ENCODE measurements at places on chromosomes 5 and 9.

- no peak for DNase-seq
Measured at GRCh38 chr5:78887384-78888118, 97.6 kb downstream of the ARSB start.

DNA sequence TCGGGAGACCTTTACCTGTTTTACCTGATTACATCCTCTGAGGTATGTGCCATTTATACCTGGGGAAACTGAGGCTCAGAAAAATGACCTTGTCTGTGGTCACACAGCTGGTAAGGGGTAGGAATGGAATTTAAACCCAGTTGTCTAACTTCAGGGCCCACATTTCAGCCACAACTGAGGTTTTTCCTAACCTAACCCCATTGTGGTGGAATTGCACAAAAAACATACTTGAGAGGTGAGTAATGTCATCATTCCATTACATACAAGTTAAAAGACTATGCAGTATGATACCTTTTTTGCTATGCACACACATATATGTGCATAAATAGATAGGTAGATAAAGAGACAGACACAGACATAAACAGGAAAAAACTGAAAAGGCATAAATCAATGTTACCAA lies 14.1 kb downstream of the FGF1 start:
- no peak for DNase-seq

- DNase-seq = no peak
Measured at GRCh38 chr5:101783241-101784013, 512.7 kb downstream of the SLCO4C1 start.

GRCh38 chr5:115816226-115817081 lies at the start of gene CDO1:
CDO1 (minus strand) TSS chr5:115816659; CDS start chr5:115816397, 262 bp downstream.
- peak; percentile 23 for DNase-seq

GRCh38 chr5:43255704-43256103 lies 57.5 kb downstream of the HMGCS1 start:
- no peak for DNase-seq

GRCh38 chr9:121779381-121780117 lies 128.1 kb downstream of the DAB2IP start:
- no peak for DNase-seq

DNA sequence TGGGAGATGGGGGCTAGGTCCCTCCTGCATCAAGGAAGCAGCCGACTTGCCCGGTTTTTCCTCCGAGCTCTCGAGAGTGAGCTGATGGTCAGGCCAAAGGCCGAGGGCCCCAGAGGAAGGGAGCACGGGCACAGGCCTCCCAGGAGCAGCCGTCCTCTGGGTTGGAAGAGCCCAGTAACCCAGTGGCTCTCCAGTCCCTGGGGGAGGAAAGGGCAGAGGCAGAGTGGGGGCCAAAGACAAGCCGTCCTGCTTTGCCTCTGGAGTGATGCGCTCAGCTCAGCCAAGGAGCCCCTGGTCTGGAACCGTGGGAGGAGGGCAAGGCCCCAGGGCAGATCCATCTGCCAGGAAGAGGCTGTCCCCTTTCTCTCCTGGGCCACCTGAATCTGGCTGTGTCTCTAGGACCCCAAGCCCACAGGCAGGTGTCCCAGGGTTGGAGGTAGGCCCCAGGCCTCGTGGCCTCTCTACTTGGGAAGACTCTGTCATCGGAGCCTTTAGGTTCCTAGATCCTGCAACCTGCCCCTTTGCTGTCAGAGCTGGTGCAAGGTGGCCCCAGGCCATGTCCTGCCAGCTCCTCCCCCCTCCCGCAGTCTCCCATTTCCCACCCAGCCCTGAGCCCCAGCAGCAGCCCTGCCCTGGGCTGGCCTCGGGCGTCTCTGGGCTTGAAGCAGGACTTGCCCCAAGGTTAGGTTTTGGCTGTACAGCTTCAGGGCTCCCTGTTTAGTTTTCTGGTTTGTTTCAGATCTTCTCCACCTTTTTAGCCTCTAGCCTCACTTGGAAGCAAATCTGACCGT lies 224.1 kb downstream of the CACNA1B start:
- no peak for DNase-seq

GRCh38 chr5:148733601-148734438 lies 79.5 kb upstream of the HTR4 start:
- no peak for DNase-seq

GRCh38 chr9:96135076-96135752 lies 166.8 kb downstream of the HSD17B3 start:
- DNase-seq = no peak

- DNase-seq = no peak
Measured at GRCh38 chr5:9831823-9832222, 201.7 kb upstream of the TAS2R1 start.

DNA sequence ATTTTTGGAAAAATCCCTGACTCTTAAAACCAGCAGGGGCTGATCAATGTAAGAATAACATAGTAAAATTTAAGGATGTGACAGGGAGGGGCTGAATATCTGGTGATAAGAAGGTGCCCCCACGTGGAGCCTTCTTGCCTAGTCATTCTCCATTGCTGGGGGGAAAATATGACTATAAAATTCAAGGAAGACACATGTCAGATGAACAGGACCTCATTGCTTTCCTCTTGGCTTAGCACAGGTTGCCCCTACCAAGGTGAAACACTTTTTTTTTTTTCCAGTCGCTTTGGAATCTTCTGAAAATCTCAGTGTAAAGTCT lies 310.9 kb downstream of the EFNA5 start:
- no peak for DNase-seq

DNA sequence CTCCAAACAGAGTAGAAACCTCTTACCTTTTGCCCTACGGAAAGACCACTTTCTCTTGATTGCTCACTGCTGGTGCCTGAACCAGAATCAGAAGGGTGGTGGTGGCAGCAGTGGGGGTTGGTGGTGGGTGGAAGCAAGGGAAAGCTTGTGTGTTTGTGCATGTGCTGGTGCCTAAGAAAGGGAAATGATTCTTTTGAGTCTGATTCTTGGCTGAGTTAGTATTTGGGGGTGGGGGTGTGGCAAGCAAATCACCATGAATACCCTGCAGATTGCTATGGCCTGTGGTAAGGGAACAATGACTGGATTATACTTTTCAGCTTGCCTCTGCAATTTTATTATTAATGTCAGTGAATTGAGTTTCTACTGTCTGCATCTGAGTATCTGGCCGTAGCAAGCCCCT lies 106.6 kb downstream of the ARHGAP26 start:
- DNase-seq = no peak

DNA sequence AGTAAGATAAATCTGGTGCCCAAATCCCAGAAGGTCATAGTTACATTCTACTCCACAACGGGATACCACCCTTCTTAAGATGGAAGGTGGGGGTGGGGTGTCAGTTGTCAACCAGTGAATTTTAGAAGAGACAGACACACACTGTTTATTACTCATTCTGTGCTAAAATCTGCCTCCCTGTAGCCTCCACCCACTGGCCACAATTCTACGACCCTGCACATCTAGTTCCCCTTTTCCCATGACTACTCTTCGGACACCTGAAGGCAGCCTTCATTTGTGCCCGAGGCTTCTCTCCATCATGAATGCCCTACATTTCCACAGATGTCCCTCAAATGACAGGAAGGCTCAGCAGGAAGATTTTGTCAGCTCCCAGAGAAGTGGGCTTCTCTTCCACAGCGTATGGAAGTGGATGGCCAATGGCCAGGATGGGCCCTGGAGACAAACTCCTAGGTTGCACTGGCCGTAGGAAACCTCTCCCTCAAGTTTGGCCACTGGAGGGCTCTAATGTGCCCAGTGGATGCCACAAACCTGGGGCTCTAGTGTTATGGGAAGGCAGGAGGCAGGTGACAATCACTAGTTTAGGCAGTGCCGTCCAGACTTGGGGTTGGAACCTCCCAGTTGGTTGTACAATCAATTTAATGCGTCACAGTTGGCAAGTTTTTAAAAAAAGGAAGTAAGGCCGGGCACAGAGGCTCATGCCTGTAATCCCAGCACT lies 46.6 kb downstream of the PTPN3 start:
- DNase-seq = no peak

DNA sequence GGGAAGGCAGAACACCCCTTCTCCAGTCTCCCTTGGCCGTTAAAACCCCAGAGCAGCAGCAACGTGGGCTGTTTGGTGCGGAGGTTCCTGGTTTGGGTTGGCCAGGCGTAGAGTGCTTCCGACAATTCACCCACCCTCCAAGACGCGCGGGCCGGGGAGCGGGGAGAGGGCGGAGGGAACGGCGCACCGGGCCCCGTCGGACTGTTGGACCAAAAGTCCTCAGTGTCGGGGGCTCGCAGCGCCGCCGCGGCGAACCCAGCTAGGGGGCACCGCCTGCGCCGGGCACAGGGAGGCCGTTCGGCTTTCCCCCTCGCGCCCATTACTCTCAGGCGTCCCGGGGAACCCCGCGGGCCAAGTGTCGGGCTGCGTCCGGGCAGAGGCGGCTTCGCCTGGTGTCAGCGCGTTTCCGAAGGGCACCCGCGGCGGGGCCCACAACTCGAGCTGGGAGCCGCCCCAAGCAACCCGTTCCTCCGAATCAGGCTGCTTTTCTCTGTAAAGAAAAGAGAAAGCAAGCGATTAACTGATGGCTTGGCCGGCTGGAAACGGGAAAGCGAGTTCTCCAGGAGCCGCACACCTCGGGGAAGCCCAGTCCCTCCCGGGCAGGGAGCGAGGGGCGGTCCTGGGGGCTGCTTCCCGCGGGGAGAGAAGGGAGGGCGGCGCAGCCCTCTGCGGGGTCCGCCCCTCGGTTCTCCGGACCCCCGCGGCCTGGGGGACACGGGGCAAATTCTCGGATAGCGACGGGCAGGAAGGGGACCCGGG lies 145.5 kb downstream of the ERCC6L2 start:
- DNase-seq = peak; percentile 49

GRCh38 chr9:71878327-71879274 lies 32.4 kb downstream of the ABHD17B start:
- DNase-seq = no peak

DNA sequence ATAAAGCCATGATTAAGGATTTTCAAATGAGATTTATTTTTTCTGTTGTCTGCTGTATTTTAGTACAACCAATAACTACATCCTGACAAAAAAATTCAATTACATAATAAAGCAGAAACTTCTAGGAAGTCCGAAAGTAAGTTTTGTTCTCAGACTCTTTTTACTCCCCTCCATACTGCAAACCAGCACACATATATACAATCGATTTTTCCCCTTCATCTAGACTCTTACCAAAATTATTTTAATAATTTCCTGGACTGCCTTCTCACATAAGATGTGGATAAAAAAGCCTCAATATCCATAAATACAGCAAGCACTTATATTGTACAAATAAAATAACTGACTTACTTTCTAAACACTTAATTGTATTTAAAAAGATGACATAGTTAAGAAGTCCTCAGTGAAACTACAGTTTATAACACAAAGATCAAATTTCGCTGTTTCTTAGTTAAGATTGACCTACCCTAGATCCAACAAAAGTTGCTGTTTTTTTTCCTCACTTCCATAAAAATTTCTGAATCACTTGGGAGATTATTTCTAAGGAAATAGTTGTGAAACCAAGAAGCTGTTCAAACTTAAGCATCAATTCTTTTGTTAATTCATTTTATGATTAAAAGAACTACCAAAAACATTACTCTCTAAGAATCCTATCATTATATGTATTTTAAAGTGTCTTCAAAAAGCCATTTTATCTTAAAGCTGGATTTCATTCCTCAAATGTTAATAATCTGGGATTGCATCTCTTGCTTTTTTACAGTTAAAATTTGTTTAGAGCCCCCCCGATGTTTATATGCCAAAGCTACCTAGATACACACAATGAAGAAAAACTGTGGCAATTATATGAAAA lies 74.7 kb upstream of the IFNE start:
- no peak for DNase-seq

- no peak for DNase-seq
Measured at GRCh38 chr5:84191281-84191680, 193.4 kb downstream of the EDIL3 start.

- no peak for DNase-seq
Measured at GRCh38 chr9:1956958-1957357, 58.2 kb upstream of the SMARCA2 start.

- DNase-seq = no peak
Measured at GRCh38 chr5:102231693-102232619, 64.1 kb downstream of the SLCO4C1 start.

DNA sequence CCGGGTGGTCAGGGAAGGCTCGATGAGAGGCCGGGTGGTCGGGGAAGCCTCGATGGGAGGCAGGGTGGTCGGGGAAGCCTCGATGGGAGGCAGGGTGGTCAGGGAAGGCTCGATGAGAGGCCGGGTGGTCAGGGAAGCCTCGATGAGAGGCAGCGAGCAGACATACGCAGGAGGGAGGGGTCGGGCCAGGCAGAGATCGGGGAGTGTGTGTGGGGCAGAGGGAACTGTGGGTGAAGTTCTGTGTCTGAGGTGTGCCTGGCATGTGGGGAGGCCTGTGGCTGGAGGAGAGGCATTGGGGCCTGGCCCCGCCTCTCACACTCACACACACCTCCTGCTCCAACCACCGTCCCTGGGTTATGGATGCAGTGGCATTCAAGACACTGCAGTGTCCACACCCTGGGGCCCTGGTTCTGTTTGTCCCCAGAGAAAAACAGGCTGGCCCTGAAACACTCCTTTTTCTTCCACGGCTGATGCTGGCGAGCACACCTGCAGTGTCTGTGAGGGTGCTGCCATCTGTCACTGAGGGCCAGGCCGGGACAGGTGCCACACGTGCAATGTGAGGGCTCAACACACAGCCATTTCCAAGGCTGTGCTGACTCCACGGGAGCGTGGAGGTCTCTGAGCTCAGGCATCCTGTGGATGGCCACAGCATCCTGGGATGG lies 6.5 kb upstream of the PLEKHG4B start:
- DNase-seq = no peak

GRCh38 chr5:79191457-79191856 lies 44.5 kb upstream of the JMY start:
- no peak for DNase-seq

GRCh38 chr5:96584712-96585111 lies 77.5 kb upstream of the CAST start:
- DNase-seq = no peak

- no peak for DNase-seq
Measured at GRCh38 chr5:72383726-72384125, 63.6 kb downstream of the PTCD2 start.

DNA sequence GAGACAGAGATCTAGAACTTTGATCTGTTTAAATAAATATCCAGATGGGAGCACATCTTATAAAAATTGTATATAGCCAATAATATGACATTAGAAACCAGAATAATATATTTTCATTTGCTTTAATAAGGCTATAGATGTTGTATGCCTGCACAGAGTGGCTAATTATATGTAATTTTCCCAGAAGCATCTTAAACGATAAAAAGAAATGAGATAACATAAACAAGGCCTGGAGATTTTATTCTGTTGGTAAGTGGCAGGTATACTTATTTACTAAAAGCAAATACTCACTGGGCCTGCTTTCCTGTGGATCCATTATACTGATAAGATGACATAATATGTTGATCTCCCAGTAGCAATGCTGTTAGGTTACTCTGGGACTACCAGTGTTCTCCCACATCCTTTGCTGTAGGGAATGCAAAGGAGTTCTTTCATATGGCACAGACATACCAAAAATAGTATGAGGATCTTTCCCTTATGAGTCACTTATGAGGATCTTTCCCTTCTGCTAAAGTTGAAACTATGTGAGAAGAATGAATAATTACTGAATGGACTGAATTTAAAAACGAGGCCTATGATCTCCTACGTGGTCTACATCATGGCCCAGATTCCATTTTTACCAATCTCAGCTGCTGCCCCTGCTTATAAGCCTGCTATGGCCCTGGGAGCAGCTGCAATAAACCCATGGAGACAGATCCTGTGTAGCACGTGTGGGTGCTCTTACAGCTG lies 112.1 kb downstream of the NUDT12 start:
- no peak for DNase-seq

GRCh38 chr9:76567086-76567485 lies 108.1 kb downstream of the GCNT1 start:
- no peak for DNase-seq

Measured in GM12892 (cell line).